ENCODE measurements at places on chromosomes 16 and 17. TPM values are rescaled to one million over a fixed set of nuclear protein-coding genes. Genes with fewer than 3 reads are reported as not detected.

- DNase-seq = no peak
Measured at GRCh38 chr17:82690786-82691489, 7.6 kb downstream of the RAB40B start.

DNA sequence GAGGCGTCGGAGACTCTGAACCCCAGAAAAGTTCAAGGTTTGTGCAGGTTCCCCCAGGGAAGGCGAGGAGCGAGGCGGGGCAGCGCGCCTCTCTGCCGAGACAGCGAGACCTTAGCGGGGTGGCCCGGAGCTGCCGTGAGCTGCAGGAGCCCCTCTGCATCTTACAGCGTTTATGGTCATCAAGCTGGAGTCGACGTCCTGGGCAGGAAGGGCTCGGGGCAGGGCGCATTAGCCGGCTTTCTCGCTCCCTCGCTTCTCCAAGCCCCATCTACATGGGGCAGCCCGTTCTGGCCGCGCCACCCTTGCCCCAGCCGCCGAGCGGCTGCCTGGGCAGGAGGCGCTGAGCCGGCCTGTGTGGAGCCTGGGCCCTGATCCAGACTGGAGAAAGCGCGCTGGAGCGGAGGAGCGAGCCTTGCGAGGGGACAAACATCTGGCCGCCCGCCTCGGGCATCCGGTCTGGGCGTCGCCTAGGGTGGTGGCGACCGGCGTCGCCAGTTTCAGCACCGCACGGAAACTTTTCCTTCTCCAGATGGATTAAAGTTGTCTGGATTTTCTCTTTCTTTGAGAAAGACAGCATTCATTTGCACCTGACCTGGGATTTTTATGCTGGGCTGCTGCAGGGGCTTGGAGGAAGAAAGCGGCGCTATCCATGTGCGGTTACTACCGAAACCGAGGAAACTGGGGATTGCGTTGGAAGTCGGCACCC, 750 bp downstream of the TMEM132E start:
- peak; percentile 65 for DNase-seq

DNA sequence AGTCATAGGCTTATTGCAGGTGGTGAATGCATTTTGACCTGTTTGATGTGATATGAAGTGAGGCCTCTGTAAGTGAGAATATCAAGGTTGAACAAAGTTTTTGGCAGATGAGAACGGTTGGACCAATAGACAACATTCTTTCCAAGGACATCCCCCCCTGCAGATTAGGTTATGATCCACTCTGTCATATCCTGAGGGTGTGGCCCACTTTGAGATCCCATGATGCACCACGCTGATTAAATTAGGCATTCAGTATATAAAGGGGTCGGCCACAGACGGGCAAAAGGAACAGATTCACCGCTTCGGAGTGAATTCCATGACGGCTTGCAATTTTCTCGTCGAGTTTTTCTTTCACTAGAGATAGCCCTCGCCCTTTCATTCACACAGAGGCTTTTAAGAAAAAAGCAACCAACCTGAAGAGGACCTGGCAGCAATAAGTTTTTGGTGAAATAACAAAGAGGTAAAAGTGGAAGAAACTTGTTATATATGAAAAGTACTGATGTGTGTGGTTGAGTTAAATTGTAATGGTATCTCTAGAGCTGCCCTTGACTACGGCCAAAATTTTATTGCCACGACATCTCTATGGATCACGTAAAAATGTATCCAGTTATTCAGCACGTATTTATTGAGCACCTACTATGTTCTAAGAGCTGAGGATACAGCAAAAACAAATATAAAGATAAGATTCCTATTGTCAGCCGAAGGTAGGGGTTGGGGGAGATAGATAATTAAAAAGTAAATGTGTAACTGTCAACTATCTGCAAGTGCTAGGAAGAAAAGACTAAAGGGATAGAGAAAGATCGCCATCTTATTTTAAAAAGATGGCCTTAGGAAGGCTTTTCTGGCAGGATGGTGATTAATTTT, 1.7 kb upstream of the RBBP6 start:
- DNase-seq = no peak

- DNase-seq = no peak
Measured at GRCh38 chr16:85176541-85177447, 64.5 kb upstream of the CIBAR2 start.

DNA sequence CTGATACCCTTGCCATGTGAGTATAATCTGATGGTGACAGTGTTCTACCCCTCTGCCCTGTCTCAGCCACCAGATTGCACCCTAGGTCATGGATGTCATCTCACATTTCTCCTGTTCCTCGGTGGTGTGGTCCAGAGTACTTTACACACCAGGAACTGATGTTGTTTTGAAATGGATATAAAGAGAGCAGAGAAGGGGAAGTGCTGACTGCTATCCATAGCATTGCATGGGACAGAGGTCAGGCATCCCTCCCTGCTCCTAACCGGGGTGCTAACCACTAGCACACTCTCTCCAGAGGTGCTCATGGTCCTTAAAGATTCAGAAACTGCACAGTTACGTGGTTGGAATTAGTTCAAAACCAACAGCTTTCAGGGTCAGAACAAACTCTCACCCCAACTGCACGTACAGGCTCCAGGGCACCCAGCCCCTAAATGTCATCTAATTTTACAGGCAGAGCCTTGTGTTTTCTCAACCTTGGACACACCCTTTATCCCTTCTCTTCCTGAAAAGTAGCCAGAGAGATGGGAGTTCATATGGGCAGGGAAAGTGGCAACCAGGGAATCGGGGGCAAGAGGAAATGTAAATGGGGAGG, 16.3 kb downstream of the TTLL6 start:
- DNase-seq = no peak

DNA sequence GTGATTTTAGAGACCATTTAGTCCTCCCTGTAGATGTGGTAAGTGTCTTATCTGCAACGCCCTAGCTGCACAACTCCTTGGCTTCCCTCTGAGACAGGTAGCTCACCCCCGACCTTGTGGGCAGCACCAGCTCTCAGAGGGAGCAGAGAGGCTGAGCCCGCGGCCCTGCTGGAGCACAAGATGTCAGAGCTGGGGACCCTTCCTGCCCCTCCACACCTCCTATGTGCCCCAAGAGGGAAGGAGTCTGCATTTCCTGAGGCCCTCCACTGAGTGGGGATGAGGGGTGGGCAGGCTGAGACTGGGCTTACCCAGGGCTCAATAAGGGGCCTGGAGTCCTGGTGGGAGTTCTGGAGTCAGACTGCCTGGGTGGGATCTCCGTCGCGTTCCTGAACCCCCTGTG, 12.2 kb upstream of the ADGRG1 start:
- peak; percentile 9 for DNase-seq

- peak; percentile 1 for DNase-seq
Measured at GRCh38 chr17:45347444-45347843, 30.6 kb upstream of the MAP3K14 start.

- no peak for DNase-seq
Measured at GRCh38 chr16:84718-85406, 6.8 kb downstream of the MPG start.

GRCh38 chr16:29806099-29806579, at the start of gene MAZ:
Gene MAZ, plus strand, starts transcription at chr16:29806529. Its CDS starts 173 bp downstream, at chr16:29806702.
- DNase-seq = no peak

- DNase-seq = no peak
Measured at GRCh38 chr16:4450931-4451519, 23.4 kb downstream of the NMRAL1 start.

DNA sequence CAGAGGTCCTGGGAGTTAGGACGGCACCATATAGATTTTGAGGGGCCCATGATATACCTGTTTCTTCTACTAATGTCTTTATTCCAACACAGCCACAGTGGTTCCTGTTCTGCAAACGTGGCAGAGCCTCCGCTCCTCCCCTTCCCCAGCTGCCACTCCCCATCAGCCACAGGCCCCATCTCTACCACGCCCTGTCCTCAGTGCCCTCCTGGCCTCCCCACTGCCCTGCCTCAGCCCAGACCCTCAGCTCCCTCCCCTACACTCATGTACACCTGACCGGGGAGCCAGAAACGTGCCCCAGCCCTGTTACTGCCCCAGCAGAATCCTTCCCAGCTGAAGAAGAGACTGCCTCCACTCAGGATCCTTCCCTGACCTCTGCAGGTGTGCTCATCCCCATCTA, 11.9 kb upstream of the RBFOX3 start:
- DNase-seq = peak; percentile 23

- no peak for DNase-seq
Measured at GRCh38 chr16:86899151-86899550, 320.8 kb downstream of the FOXL1 start.

DNA sequence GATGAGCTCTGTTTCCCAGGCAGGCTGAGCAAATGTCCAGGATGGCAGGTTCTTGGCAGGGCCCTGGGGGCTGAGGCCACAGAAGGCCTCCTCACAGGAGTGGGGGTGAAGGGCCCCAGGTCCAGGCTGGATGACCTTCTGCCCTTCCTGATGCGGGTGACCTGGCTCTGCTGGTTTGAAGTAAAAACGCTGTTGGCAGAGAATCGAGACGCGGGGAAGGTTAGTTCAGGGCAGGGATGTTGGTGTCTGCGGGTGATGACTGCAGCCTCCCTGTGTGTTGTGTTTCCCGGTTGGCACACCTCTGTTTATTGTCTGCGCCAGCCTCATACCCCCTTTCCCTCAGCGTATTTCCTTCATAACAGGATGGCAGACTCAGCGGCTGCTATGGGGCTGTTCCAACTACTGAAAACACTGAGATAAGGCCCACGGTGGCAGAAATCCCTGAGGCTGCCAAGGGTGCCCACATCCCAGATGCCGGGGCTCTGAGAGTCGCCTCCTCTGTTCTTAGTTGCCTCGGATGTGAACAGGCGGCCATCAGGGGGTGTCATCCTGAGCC, 104.6 kb downstream of the METRNL start:
- DNase-seq = no peak

- peak; percentile 76 for DNase-seq
Measured at GRCh38 chr17:50687200-50688066, 20.3 kb downstream of the ANKRD40 start.

The OTOP3 gene
- not detected for total RNA-seq

The ARHGAP23 gene
- 96.3 TPM for total RNA-seq

The VTN gene
- total RNA-seq = 0.13 TPM

The GDPD3 gene
- total RNA-seq = 3.8 TPM

The PSMB3 gene
- total RNA-seq = 252 TPM

The OTOA gene
- 0.11 TPM for total RNA-seq

The MMP25 gene
- total RNA-seq = 14.2 TPM

The PRR11 gene
- 70.6 TPM for total RNA-seq

The CDH13 gene
- total RNA-seq = 1.5 TPM

The ALOX12B gene
- total RNA-seq = 0.86 TPM

Data from H9 (cell line).